Upper lobe of right lung (tissue), 1 donor: ENCODE measurements at places on chromosomes 13 and 19. TPM values are rescaled to one million over a fixed set of nuclear protein-coding genes. Genes with fewer than 3 reads are reported as not detected.

GRCh38 chr19:2221250-2221831 lies 14.8 kb downstream of the PLEKHJ1 start:
- DNase-seq: no peak

- no peak for DNase-seq
Measured at GRCh38 chr13:74732736-74733385, 598.7 kb upstream of the KLF12 start.

Gene KLF12
- 10.2 TPM for total RNA-seq

DNA sequence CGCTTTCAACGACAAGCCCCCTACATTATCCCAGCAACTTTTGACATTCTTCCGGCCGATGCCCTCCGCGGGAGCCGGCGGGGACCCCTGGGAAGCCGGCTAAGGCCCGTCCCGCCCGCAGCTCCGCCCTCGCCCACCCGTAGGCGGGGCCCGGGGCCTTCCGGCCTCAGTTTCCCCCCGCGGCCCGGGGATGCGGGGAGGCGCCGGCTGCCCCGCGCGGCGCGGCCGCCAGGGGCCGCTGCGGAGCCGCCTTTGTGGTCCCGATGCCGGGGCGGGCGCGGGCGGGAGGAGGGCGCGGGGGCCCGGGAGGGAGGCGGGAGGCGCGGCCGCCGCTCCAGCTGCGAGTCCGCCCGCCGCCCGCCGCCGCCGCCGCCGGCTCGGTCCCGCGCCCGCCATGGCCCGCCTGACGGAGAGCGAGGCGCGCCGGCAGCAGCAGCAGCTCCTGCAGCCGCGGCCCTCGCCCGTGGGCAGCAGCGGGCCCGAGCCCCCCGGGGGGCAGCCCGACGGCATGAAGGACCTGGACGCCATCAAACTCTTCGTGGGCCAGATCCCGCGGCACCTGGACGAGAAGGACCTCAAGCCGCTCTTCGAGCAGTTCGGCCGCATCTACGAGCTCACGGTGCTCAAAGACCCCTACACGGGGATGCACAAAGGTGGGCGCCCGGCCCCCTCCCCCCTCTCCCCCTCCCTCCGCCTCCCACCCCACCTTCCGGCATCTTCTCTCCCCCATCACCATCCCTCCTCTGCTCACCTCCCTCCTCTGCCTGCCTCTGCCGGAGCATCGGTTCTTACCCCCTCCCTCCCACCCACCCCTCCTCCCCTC lies at the start of gene CELF5:
CELF5 (plus strand) TSS at position 316 of the 823 bp plus-strand sequence; CDS start at position 395, 79 bp downstream.
- DNase-seq: peak; percentile 73

DNA sequence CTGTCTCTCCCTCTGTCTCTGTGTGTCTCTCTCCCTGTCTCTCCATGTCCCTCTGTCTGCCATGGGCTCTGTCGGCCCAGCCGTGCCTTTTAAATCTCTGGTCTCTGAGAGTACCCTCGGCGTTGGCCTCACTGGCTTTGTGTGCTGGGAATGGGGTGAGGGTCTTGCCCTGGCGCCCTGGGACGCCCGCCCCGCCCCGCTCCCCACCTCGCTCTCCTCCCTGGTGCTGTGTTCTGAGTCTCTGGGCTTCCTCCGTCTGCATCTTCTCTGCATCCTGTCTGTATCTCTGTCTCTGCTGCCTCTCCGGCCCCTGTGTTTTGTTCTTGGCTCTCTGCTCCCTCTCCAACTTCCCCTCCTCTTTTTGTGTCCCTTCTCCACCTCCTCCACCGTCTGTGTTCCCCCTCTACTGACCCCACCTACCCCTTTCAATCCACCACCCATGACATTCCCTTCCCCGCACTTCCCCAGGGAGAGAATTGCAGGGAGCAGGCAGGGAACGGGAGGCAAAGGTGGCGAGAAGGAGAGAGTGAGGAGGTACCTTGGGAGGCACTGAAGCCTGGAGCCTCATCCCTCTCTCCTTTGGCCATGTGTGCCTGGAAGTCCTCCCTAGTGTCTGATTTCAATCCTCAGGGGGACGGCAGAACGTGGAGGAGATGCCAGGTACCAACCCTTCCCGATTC lies 4.0 kb upstream of the MEIS3 start:
- DNase-seq: no peak

DNA sequence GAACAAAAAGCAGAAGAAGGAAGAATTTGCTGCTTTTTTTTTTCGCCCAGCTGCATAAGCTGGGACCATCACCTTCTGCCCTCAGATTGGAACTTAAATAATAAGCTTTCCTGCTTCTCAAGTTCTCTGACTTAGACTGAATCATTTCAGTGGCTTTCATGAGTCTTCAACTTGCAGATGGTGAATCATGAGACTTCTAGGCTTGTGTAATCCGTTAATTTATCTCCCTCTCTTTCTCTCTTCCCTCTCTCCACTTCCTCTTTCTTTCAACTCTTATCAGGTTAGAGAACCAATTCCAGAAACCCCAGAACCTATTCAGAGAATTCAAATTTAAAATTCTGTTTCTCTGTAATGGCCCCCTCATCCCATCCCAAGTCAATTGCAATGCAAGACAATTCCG lies 1153.7 kb downstream of the PCDH9 start:
- no peak for DNase-seq

Gene GJB6
- total RNA-seq: not detected

- DNase-seq: peak; percentile 89
Measured at GRCh38 chr19:17938092-17938845, 5.5 kb downstream of the CCDC124 start.

DNA sequence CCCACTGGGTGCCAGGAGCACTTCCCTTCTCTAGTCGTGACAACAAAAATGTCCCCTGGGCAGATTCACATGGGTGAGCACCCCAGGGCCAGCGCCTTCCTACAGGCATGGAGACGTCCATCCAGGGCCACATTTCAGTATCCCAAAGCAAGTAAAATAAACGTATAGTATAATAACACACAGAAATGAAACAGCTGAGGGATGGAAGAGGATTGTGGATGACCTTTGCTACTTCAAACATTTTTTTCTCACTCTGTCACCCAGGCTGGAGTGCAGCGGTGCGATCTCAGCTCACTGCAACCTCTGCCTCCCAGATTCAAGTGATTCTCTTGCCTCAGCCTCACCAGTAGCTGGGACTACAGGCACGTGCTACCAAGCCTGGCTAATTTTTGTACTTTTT lies 28.2 kb downstream of the CILP2 start:
- DNase-seq: no peak

Gene DDX39A
- total RNA-seq: 63.0 TPM

DNA sequence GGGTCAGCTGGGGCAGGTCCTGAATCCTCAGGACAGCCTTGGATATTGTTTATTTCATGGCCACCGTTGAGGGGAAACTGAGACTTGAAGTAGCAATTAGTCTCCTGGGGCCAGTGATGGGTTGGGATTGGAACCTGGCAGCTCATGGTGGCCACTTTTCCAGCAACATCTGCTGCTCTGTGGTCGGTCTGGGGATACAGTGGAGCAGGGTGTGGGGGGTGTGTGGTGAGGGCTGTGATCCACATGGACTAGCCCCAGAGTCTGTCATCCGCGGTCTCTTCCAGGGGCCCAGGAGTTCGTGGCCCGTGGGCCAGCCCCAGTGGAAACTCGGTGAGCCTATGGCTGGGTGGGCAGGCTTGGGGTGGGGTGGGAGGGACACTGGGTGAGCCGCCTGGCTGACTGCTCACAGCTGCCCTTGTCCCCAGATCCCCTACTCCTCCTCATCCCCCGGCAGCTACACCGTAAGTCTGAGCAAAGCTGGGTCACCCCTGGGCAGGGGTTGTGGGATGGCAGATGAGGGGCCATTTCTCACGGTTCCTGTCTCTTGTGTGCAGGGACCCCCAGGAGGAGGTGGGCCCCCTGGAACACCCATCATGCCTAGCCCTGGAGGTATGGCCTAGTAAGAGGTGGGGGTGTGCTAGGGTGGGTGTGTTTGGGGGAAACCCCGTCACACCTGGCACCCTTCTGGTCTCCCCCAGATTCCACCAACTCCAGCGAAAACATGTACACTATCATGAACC lies 5.5 kb downstream of the ISYNA1 start:
- DNase-seq: no peak
